ENCODE measurements at places on chromosomes 6 and 20. TPM values are rescaled to one million over a fixed set of nuclear protein-coding genes. Genes with fewer than 3 reads are reported as not detected.

SNAI1 gene
- total RNA-seq: 0.86 TPM

C2 gene
- not detected for total RNA-seq

SMLR1 gene
- not detected for total RNA-seq

PGC gene
- total RNA-seq: not detected

GRCh38 chr6:149438855-149439254 lies 38.8 kb downstream of the SUMO4 start:
- no peak for DNase-seq

DNA sequence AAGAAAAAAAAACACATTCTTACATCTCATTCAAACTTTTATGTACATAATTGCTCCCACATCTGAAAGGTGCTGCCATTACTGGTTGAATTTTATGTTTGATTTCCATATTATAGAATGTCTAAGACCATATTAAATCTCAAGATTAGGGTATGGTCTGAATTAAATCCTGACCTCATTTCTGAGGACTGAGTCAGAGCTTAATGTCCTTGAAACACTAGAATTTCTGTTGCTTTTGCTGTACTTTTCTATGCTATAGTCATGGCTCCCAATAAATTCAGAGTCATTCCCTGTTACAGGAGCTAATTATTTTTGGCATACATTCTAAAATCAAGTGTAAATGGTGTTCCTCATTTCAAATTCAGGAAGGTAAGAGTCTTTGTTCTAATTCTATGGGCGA lies 285.3 kb upstream of the MANEA start:
- DNase-seq: no peak

DNA sequence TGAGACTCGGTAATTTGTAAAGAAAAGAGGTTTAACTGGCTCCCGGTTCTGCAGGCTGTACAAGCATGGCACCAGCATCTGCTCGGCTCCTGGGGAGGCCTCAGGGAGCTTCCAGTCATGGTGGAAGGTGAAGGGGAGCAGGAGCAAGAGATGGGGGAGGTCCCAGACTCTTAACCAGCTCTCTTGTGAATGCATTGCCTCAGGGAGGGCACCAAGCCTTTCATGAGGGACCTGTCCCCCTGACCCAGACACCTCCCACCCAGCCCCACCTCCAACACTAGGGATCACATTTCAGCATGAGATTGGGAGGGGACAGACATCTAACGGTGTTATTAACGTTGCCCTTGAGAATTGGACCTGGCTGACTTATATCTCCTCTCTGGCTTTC lies 68.6 kb downstream of the PTPN1 start:
- no peak for DNase-seq

GRCh38 chr6:46473881-46474280 lies 17.4 kb downstream of the RCAN2 start:
- no peak for DNase-seq

DNA sequence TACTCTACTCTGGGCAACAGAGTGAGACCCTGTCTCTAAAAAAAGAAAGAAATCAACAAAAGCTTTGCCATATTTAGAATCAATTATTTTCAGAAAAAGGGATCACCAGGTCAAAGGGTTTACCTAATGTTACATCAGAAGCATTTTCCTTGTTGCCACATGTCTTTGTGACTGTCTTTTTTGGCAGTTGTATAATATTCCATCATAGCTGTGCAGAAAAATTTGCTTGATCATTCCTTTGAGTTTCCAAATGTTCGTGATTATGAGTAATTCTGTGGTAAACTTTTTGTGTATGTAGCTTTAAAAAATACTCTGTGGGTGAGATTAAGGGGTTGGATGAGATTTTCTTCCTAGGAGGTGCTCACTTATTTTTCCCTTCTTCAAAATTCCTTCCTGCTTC lies 26.4 kb downstream of the PNPLA1 start:
- DNase-seq: no peak

GRCh38 chr6:159828074-159828473 lies 28.0 kb downstream of the PNLDC1 start:
- no peak for DNase-seq

GRCh38 chr6:51450248-51450957 lies 631.7 kb downstream of the TFAP2B start:
- no peak for DNase-seq

DNA sequence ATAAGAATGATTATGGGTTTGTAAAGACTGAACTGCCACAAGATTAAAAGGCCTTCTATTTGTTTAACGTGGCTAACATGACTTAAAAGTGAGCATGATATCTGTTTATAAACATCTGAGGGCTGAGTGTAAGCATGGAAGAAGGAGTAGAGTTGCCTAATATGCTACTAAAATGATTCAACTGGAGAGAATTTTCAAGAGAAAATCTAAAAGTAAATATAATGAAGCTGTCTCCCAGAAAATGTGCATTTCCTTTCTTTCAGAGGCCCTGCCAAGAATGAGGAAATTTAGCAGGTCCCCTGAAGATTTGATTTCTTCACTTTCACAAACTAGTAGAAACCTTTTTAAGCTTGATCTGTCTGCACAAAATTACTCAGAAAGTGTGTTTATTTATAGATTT lies 4.2 kb upstream of the EYA4 start:
- DNase-seq: no peak

GRCh38 chr6:15254070-15254975 lies 8.5 kb downstream of the JARID2 start:
- DNase-seq: no peak

- peak; percentile 55 for DNase-seq
Observed at GRCh38 chr6:126721581-126722160, 381.8 kb downstream of the CENPW start.

GRCh38 chr6:12528136-12528535 lies 188.4 kb upstream of the PHACTR1 start:
- DNase-seq: peak; percentile 33

All from pulmonary artery endothelial cell (primary cell).